Natural killer cell (primary cell): ENCODE measurements at places on chromosomes 3 and 15.

GRCh38 chr3:14837186-14837877 lies 18.6 kb downstream of the FGD5 start:
- no peaks in the 10 kb centered on the region for H3K27me3 ChIP-seq
- H3K4me3 ChIP-seq = no peak overlapping the region
- H3K36me3 ChIP-seq = no peaks in the 10 kb centered on the region
- no peak for DNase-seq

GRCh38 chr15:28979208-28979841 lies 93.6 kb downstream of the APBA2 start:
- H3K4me1 ChIP-seq = peaks cover 15% of the 10 kb centered on the region
- DNase-seq = no peak
- no peaks in the 10 kb centered on the region for H3K36me3 ChIP-seq
- no peaks in the 10 kb centered on the region for H3K27me3 ChIP-seq
- H3K4me3 ChIP-seq = no peak overlapping the region

DNA sequence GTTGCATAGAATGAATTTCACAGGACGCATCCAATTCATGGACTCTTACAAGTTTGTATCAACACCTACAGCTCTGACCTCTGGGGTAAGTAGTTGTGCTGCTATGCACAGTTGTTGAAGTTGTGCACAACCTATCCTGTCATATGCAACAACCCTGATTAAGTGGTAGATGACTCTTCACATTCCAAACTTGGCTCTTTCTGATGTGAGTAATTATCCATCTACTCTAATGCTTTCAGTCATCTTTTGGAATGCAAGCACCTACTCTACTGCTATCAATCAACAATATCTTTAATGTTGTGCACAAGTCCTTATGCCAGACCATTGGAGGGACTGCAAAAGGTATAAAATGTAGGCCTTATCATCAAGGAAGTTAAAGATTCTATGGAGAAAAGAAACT lies 921.4 kb downstream of the MCTP2 start:
- DNase-seq = no peak
- H3K27me3 ChIP-seq = no peaks in the 10 kb centered on the region
- H3K27ac ChIP-seq = no peak overlapping the region
- H3K36me3 ChIP-seq = no peaks in the 10 kb centered on the region
- no peaks in the 10 kb centered on the region for H3K4me1 ChIP-seq
- H3K4me3 ChIP-seq = no peak overlapping the region

GRCh38 chr3:141854599-141854998 lies 21.8 kb upstream of the ATP1B3 start:
- no peaks in the 10 kb centered on the region for H3K36me3 ChIP-seq
- peaks cover 4% of the 10 kb centered on the region for H3K4me1 ChIP-seq
- DNase-seq = no peak
- no peaks in the 10 kb centered on the region for H3K27me3 ChIP-seq

DNA sequence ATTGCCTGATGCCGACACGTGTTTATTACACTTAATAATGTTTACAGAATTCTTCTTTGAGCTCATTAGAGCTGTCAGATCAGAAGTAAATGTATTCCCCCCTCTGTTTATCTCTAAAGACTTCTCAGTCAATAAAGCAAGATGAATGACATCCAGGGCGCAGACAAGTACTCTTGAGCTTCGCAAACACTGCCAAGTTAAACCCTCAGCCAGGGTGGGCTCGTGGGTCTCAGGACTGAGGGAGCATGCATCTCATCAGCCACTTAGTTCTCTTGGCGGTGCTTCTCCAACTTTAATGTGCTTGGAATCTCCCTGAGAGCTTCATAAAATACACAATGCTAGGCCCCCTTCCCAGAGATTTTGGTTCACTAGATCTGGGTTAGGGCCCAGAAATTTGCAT lies 333.9 kb upstream of the THRB start:
- no peak overlapping the region for H3K4me3 ChIP-seq
- DNase-seq = no peak
- H3K4me1 ChIP-seq = peaks cover 13% of the 10 kb centered on the region
- peaks cover 10% of the 10 kb centered on the region for H3K27me3 ChIP-seq
- no peaks in the 10 kb centered on the region for H3K36me3 ChIP-seq

DNA sequence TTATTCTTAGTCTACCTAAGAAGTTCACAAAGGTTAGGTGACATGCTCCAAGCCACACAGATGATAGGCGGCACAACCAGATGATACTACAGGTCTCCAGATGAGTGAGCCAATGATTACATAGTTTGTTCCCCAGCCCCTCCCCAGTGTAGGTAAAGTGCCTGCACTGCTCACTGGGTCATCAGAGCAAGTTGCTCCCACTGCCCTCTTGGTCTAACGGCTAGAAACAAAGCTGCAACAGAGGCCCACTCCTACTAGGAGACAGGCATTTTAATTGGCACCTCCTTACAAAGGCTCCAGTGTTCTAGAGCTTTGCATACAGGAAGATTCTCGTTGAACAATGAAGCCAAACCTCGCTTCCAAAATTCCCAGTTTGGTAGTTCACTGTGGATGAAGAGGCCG lies 47.3 kb downstream of the TMEM44 start:
- DNase-seq = no peak
- peaks cover 16% of the 10 kb centered on the region for H3K4me1 ChIP-seq
- no peaks in the 10 kb centered on the region for H3K27me3 ChIP-seq
- H3K4me3 ChIP-seq = no peak overlapping the region
- no peak overlapping the region for H3K27ac ChIP-seq

- H3K27ac ChIP-seq = no peak overlapping the region
- H3K27me3 ChIP-seq = peaks cover 17% of the 10 kb centered on the region
- DNase-seq = no peak
- peaks cover 4% of the 10 kb centered on the region for H3K4me1 ChIP-seq
Measured at GRCh38 chr3:142892714-142893113, 3.8 kb upstream of the PCOLCE2 start.
